NCI-H524 (cell line): ENCODE measurements at places on chromosomes 13 and 19.
A peak's percentile ranks its signal among the peaks of the same experiment; 100 is the strongest.

- DNase-seq = no peak
Observed at GRCh38 chr13:109816808-109817203, 30.4 kb upstream of the IRS2 start.

GRCh38 chr13:84972907-84973306 is 826.3 kb downstream of the SLITRK6 start:
- no peak for DNase-seq

GRCh38 chr13:98843482-98843877 is 91.0 kb upstream of the SLC15A1 start:
- DNase-seq = no peak

DNA sequence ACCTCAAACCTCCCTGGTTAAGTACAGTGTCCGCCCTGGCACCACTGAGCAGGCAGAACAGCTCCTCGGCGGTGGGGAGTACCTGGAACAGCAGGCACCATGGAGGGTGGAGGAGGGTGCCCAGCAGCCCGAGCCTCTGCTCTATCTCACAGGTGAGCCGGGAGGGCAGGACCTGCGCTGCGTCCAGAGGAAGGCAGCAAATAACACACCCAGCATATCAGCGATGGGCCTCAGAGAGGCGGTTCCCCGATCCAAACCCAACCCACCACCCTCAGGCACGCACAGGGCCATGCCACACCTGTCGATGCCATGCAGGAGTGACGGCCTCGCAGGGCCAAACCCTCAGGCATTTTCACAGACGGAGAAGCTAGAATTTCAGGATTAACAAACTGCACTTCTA is 11.8 kb downstream of the PEPD start:
- DNase-seq = no peak

GRCh38 chr13:112249644-112250610 is 126.2 kb upstream of the SPACA7 start:
- DNase-seq = no peak

DNA sequence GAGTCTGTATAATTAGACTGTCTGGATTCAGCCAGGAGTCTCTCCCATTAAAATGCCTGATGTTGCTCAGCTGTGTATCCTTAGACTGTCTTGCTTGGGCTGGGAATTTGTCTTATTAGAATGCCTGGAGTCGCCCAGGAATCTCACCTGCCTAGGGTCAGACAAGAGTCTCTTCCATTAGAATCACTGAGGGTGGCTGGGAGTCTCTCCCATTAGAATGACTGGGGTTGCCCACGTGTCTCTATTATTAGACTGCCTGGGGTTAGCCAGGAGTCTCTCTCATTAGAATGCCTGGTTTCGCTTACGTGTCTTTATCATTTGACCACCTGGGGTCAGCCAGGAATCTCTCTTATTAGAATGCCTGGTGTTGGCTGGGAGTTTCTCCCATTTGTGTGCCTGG is 1450.0 kb downstream of the UQCRFS1 start:
- no peak for DNase-seq

DNA sequence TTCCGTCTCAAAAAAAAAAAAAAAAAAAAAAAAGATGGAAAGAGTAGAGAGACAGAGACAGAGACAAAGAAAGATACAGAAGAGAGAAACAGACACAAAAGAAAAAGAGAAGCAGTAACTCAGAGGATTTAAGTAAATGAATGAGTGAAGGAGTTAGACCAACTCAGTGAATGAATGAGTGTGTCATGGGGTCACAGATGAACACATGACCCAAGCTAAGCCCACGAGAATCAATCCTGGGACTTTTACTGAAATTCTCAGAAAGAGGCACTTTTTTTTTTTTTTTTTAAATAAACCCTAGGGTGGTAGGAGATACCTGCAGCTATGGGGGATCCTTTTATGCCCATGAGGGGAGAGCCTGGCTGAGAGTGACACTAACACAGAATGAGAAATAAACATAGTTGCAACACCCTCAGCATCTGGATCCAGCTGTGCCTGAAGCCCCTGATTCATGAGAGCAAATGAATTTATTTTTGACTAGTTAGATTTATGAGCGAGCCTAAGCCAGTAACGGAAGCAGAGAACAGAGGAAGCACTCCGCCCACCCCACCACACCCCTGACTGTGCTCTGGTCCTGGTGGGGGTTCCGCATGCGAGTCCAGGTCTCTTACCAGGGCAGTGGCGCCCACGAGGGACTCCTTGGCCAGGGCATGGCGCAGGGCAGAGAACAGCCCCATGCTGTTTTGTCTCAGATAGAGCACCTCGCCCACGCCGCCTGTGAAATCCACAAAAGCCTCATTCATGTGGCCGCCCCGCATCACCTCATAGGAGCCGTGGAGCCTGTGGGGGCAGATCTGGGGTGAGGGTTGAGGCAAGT is 4.6 kb downstream of the CAPN12 start:
- DNase-seq = no peak

GRCh38 chr19:47778049-47778953 is at the start of gene SELENOW:
SELENOW (plus strand) TSS chr19:47778703; CDS start chr19:47778786, 83 bp downstream.
- peak; percentile 86 for DNase-seq

- no peak for DNase-seq
Observed at GRCh38 chr13:51802631-51803418, 1.1 kb downstream of the DHRS12 start.

DNA sequence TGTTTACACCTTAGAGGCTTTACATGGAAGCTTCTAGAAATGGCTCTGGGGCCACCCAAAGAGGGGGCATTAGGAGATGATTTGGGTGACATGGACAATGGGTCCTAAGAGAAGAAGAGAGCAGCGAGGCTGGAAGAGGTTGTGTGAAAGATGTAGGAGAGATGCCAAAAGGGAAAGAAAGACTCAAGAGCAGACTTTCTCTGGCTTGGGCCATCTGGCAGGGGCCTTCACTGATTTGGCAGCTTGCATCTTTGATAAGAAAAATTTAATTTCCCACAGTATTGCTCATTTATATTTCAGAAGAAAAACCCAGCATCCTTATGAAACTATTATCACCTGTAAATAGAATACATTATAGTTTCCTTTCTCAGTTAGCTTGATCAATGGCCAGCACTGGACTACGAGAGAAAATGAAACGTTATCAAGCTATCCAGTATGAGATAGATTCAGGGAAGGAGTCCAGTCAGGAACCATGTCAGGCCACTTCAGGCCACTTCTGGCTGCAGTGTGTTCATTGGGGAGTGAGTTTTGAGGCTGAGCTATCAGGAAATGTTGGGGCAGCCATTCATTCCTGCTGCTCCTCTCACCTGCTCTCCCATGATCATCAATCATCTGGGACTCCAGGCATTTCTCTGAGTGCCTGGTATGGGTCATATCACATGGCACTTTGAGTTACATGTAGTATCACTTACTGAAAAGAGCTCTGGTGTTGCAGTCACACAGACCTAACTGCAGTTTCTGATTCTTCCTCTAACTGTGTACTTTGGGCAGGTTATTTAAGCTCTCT is 10.3 kb downstream of the SCEL start:
- peak; percentile 4 for DNase-seq

GRCh38 chr19:2729943-2730818 is 9.0 kb upstream of the DIRAS1 start:
- DNase-seq = no peak

GRCh38 chr19:46487802-46488445 is 7.7 kb downstream of the PNMA8B start:
- DNase-seq = peak; percentile 52
